ENCODE measurements at places on chromosomes 5 and 9.

DNA sequence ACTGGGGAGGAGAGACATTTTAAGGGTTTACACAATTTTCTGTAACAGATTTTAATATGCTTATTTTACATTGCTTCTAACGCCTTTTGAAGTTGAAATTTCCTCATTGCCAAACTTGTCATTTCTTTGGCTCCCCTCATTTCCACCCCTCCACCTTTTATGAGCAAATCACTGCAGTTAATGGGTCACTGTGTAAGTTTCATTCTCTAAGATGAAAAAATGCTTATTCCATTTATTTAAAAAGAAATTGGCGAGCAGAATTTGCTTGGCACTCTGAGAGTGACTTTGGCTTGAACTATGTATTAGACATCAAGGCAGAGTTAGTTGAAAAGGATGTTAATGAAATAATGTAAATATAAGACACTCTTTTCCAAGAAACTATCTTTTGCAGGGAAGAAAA lies 66.6 kb downstream of the ITGA1 start:
- no peak for DNase-seq

DNA sequence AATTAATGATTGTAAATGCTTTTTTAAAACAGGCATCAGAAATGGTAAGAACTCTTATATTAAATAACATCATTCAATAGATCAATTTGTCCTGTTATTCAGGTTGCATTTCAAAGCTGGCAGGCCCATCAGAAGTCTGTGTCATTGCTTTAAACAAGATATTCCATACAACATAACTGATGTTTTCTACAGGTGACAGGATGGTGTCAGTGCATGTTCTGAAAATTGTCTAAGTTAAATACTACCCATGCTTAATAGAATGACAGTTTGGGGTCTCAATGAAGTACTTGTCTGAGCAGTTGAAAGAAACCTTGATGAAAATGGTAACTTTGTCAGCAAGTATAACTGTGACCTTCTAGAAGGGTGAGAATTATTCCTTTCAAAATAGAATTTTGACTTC lies 263.2 kb downstream of the ISL1 start:
- DNase-seq = no peak

- DNase-seq = no peak
Observed at GRCh38 chr9:2493109-2493508, 128.5 kb upstream of the VLDLR start.

- no peak for DNase-seq
Observed at GRCh38 chr9:108997112-108997511, 16.2 kb downstream of the CTNNAL1 start.

- no peak for DNase-seq
Observed at GRCh38 chr9:77935211-77935610, 96.4 kb downstream of the GNAQ start.

DNA sequence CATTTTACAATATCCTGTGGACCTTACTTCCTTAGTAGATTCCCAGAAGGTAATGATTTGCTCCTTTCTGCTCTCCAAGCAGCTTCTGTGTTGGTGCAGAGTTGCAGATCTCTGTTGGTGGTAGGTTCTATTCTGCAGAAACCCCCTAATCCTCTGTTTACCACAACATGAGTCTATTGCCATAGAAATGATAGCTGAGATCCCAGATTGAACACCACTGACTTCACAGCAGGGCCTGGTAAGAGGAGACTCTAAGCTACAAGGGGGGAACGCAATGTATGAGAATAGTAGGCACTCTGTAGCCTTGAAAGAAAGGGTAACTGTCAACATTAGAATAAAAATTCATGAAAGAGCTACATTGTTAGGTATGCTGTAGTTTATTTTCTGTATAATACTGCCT lies 59.5 kb downstream of the MUSK start:
- DNase-seq = no peak

GRCh38 chr5:50749181-50749580 lies 82.7 kb downstream of the PARP8 start:
- DNase-seq = no peak

GRCh38 chr5:93018461-93018860 lies 562.6 kb downstream of the NR2F1-AS1 start:
- DNase-seq = no peak
